ENCODE measurements at places on chromosomes 5 and 9.

DNA sequence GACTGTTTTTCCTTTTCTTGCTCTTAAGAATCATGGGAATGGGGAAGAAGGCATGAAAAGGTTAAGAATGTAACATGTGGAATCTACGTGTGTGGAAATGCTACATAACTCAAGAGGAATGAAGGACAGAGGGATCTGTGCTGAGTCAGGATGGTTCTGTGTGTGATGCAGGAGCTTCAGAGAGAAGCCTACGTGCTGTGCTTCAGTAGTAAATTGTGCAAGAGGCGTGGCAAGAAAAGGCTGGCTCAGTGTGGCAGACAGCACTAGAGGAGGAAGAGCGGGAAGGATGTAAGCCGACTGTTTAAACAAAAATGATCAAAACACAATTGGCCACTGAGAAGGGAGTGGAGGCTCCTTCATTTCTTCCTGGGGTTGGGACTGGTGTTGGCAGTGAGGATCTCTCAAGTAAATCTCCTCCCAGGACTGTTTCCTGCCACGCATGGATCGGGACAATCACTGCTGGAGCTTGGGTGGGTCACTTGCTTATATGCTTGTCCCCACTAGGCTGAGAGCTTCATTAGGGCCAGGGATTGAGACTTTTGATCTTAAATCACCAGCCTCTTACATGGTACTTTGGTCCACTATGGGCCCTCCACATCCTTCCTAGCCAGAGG lies 59.4 kb upstream of the BASP1 start:
- DNase-seq: no peak

DNA sequence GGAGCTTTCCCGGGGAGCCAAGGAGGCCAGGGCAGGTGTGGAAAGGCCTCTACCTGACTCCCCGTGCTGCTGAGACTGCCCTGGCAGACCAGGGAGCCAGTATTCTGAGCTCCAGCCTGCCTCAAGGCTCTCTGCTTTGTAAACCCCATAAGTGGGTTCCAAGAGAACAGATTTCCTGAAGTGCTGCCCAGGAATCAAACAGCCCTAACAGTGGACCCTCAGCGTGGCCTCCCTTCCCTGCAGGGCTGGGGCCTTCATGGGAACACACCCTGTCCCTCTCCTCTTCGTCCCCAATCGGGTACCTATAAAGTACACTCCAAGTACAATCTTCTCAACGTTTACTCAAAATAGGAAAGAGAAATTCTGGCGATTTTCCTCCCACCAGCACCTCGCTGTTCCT lies 252.5 kb downstream of the FSTL4 start:
- no peak for DNase-seq

DNA sequence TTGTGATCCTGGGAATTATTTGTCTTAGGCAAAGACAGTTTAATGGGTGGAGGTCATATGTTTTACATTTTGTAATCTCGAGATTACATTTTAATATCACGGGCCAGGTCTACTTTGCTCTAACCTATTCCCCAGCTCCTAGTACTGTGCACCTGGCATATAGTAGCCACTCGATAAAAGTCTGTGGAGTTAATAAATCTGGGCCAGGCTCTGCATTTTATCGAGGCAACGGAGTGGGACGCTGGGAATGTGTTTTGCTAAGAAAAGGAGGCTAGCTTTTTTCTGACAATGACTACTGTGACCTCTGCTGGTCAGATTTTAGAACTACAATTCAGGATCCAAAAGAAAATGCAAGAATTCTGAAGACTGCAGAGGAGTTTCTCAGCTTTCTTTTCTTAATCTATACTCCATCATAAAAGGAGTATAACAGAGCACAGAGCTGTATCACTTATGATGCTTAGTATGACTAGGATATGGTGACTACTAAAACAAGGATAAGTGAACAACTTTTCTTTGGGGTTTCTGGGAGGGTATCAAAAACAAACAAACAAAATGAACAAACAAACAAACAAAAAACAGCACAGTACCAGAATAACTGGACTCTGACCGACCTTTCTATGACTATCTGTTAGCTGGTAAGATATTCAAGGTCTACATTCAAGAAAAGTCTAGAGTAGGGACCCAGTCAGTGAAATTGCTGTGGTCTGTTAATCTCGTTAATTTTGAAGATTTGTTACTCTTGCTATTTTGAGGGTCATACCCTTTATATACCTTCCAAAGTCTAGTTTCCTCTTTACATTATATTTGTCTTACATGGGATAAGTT lies 46.1 kb upstream of the CER1 start:
- DNase-seq: no peak

DNA sequence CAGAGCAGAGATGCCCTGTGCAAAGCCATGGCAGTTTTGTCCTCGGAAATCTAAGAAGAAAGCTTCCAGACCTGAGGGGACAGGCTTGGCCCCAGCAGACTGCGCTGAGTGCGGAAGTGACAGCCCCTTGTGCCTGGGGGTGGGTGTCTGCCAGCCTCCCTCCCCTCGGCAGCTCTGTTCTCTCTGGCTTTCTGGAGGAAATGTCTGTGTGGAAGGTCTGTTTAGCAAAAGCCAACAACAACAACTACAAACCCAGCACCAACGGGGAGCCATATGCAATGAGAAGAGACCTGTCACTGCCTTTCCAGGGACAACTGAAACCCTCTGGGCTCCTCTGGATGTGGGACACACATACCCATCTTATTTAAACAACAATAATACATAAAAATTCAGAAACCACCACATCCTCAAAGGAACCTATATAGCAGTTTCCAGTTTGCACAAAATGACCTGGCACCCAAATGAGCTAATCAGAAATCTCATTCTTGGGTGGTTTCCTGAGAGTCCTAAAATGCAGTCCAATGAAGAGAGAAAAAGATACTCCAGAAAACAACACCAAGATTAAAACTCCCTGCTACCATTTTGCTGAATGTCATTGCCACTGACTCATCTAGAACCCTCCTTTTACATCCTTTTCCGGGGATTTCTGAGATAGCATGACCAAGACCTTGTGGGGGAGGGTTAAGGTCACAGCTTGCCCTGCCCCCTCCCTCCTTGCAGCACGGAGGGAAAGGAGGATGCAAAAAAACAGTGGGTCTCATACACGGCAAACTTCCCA lies 97.7 kb downstream of the AK8 start:
- no peak for DNase-seq

DNA sequence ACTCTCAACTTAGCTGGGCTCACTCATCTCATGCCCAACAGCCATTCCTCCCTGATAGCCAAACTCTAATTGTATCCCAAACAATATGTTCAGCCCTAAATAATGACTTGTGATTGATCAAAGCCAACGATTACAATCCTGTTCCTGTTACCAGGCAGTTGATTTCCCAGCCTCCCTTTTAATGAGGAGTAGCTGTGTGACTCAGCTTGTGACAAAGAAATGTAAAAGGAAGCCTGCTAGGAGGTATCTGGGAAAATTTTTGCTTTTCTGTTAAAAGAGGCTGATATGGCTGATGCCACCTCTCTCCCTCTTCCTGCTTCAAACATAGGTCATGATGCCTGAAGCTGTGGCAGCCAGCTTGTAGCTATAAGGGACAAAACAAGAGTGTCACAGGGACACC lies 19.6 kb upstream of the ENC1 start:
- DNase-seq: no peak

DNA sequence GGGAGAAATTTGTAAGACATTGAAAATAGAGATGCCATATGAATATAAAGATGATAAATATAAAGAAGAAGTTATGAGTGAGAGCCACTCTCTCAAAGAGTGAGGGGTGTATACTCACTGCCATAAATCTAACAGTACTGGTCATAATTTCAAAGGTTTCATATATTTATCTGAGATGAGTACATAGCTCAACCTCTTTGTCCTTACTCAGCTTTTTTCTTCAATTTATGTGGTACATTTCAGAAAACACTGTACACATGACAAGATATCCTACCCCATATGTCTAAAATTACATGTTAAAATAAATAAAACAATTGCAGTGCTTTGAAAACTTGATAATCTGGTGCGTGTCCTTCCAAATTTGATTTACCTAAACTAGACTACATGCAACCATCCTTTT lies 5.2 kb upstream of the MCC start:
- DNase-seq: no peak

DNA sequence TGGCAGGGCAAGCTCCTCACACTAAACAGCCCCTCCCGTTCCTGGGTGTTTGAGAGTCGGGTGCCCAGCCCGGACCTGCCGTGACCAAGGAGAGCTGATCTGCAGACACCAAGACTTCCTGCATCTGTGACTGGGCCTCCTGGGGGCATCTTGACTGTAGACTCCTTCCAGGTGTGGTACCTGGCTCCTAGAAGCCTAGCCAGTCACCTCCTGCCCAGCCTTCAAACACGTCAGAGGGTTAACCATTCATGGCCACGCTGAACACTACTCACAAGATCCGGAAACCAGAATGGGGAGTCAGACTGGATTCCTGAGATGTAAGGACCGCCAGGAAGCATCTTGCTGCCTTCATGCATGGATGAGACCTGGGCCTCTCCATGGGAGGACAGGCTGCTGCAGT lies 3.7 kb upstream of the LCN2 start:
- DNase-seq: no peak

GRCh38 chr5:73426034-73426433 lies 22.5 kb downstream of the FOXD1 start:
- no peak for DNase-seq

- peak; percentile 17 for DNase-seq
Observed at GRCh38 chr9:13845460-13845859, 468.5 kb downstream of the NFIB start.

GRCh38 chr5:149924486-149924885 lies 20.1 kb downstream of the PDE6A start:
- no peak for DNase-seq

- DNase-seq: no peak
Observed at GRCh38 chr9:98900244-98900643, 43.5 kb upstream of the COL15A1 start.

All from HS-27A (cell line).